ENCODE measurements at places on chromosomes 11 and 22.

GRCh38 chr22:35312198-35313059, 12.7 kb downstream of the TOM1 start:
- no peak for DNase-seq

- no peak for DNase-seq
Measured at GRCh38 chr11:69462106-69462951, 19.1 kb upstream of the LINC01488 start.

- DNase-seq: no peak
Measured at GRCh38 chr11:64252003-64252872, 908 bp downstream of the PLCB3 start.

GRCh38 chr22:25752615-25753214, 10.7 kb downstream of the MYO18B start:
- no peak for DNase-seq

DNA sequence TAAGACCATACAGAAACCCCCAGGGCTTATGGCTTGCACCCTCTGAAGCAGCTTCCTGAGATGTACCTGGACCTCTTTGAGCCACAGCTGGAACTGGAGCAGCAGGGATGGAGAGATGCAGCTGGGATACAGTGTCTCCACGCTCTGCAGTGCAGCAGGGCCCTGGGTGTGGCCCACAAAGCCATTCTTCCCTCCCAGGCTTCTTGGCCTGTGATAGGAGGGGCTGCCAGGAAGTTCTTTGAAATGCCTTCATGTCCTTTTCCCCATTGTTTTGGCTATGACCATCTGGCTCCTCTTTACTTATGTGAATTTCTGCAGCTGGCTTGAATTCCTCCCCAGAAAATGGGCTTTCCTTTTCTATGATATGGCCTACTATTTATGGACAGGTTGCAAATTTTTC, 37.1 kb upstream of the RAB38 start:
- no peak for DNase-seq

- no peak for DNase-seq
Measured at GRCh38 chr11:2995893-2996554, 3.9 kb upstream of the NAP1L4 start.

DNA sequence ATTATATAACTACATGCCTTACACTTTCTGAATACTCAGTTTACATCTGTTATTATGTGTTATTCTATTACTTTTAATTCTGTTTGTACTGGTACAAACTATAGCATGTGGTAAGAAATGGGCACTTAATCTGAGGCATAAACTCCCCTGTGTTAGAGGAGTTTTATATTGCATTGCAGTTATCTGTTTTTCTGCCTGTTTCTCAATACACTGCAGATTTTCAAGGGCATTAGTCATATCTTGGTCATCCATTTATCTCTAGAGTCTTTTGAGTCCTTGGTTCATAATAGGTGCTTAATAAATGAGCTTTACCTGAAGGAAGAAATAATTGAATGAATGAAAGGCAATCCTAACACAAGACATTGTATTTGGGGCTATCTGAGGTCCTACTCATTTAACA, 182.9 kb upstream of the CTSC start:
- no peak for DNase-seq

DNA sequence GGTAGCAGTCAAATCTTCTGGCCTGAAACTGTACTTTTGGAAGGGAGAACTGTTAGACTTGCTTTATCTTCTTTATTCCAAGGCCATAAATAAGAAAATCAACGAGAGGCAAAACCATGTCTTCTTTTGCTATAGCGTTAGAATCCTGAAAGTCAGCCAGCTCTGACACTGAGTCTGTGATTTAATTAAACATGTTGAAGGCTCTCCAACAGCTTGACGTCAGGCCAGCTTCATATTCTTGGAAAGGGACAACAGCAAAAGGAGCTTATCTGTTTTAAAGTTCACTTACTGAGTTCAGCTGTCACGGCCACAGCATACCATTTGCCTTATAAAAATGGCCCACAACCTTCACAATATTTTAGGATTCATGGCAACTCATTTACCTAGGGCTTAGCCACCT, 131.0 kb upstream of the LDLRAD3 start:
- no peak for DNase-seq

DNA sequence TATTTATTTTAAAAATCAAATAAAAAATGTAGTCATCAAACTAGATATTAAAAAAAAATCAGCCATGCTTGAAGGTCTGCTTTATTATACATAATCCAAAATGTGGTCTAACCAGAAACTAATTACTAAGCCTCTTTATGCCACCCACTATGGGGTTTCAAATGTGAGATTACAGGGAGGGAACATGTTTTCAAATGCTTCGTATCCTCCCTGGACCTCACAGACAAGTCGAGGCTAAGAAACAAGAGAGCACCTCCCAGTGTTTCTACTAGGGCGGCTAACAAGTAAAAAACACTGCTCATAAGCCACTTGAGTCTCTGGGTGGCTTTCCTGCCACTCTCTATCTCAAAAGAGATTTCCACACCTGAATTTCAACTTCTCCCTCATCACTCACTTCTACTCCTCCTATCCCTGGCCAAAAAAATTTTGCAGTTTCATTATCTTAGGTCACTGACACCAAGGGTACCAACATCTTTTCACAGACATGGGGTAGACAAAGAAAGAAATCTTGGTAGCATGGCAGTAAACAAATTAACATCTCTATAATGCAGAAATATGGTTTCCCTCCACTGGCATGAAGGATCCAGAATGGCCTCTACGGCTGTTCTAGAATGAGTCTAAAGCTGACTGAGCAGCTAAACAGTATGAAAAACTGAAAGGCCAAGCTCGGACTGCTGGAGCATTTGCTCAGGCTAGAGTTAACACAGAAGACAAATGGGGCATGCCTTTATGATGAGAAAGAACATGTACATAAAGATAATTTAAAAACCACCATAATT, 50.9 kb downstream of the PITPNB start:
- no peak for DNase-seq

GRCh38 chr22:50489363-50490243, 2.9 kb downstream of the MIOX start:
- no peak for DNase-seq

DNA sequence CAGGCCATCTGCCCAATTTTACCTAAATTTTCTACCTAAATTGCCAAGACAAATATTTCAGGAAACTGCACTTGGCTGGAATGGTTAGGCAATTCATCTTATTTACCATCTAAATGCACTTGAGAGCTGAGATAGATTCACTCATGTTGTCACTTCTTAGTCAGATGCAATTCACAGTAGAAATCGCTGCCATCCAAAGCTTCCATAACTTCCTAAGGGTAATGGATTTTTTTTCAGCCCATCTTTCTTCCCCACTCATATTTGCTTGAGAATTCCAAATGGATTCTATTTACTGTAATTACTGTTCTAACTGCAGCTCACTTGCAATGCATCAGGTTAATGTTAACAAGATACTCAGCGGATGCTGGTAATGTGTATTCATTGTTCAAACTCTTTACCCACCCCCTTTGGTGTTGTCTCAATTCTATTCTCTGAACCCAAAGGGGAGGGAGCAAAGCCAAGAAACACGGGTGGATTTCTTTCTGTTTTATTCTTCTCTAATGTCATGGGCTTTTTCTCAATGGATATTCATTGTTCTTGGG, 96.0 kb downstream of the TENM4 start:
- DNase-seq: no peak

DNA sequence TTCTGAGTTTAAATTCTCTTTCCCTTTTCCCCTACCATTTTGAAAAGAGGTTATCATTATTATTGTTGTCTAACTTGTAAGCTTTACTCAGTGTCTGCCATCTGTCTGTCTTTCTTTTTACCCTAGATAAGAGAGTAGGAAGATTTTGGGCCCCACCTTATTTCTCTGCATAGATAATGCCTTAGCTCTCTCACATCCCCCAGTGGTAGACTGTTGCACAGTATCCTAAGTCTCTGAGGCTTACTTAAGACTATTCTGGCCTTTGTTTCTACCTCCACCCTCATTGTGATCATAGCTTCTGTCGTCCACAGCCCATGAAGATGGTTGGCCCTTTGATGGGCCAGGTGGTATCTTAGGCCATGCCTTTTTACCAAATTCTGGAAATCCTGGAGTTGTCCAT, 3.6 kb upstream of the OR51L1 start:
- no peak for DNase-seq

GRCh38 chr22:31973739-31974138, 29.4 kb downstream of the YWHAH start:
- no peak for DNase-seq

DNA sequence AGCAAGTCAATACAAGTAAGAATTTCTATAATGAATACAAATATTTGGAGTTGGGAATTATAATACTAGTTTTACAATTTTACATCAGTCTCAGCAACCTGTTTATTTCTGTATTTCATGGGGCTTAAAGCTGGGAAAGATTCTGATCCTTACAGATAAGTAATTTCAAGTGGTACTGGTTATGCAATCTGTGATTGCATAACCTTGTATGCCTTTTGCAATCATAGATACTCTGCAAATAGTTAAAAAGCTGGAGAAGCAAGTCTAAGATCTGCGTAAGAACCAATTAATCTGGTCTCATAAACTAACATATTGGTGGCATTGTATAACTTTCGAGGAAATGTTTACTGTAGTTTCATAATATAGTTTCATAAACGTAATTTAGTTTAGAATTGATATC, 198.3 kb upstream of the PGR start:
- DNase-seq: no peak

DNA sequence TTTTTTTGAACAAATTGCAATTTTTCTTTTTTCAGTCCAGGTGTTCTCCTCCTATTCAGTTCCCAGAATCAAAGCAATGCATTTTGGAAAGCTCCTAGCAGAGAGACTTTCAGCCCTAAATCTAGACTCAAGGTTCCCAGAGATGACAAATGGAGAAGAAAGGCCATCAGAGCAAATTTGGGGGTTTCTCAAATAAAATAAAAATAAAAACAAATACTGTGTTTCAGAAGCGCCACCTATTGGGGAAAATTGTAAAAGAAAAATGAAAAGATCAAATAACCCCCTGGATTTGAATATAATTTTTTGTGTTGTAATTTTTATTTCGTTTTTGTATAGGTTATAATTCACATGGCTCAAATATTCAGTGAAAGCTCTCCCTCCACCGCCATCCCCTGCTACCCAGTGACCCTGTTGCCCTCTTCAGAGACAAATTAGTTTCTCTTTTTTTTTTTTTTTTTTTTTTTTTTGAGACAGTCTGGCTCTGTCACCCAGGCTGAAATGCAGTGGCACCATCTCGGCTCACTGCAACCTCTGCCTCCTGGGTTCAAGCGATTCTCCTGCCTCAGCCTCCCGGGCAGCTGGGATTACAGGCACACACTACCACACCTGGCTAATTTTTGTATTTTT, 6.2 kb upstream of the UBE4A start:
- no peak for DNase-seq

GRCh38 chr11:126394036-126394435, 38.5 kb downstream of the ST3GAL4 start:
- no peak for DNase-seq

GRCh38 chr22:49161002-49161850, 666.4 kb downstream of the BRD1 start:
- no peak for DNase-seq

DNA sequence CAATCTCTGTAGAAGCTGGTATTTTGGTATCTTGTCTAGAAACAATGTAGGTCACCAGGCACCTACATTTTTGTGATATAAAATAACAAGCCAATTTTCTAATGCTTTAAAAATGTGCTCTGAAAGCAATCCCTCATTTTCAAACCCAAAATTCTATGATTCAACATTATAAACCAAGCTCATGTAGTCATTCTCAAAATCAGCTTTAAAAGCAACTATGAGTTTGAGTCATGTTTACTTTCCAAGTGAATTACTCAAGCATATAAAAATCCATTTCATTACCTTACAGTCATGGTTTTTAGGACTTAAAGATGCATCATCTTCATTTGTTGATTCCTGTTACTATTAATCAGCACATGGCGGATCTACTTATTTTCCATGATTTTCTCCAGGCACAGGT, 216.4 kb downstream of the GRM5 start:
- DNase-seq: no peak

GRCh38 chr11:111272420-111272819, 25.9 kb upstream of the POU2AF3 start:
- no peak for DNase-seq

GRCh38 chr11:68014157-68014946, 4.2 kb downstream of the ALDH3B1 start:
- DNase-seq: peak; percentile 85

DNA sequence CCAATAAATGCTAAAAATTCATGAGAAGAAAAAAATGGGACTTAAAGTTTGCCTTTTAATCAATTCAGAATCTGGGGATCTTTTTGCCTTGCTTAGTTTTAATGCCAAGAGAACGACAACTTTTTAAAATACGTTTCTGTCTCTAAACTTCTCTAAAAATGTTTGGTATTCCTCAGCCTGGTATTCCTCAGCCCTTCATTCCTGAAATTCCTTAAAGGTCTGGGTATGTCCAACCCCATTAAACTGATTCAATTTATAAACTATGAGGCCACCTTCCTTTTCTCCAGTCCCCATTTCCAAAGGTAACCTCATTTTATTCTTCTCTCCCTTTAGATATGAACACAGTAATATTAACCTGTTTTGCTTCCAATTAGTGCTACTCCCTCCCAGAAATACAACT, 16.6 kb downstream of the POLA2 start:
- no peak for DNase-seq

- no peak for DNase-seq
Measured at GRCh38 chr11:75571625-75572024, 9.6 kb downstream of the SERPINH1 start.

GRCh38 chr11:79691445-79691844, 250.6 kb upstream of the TENM4 start:
- DNase-seq: no peak

DNA sequence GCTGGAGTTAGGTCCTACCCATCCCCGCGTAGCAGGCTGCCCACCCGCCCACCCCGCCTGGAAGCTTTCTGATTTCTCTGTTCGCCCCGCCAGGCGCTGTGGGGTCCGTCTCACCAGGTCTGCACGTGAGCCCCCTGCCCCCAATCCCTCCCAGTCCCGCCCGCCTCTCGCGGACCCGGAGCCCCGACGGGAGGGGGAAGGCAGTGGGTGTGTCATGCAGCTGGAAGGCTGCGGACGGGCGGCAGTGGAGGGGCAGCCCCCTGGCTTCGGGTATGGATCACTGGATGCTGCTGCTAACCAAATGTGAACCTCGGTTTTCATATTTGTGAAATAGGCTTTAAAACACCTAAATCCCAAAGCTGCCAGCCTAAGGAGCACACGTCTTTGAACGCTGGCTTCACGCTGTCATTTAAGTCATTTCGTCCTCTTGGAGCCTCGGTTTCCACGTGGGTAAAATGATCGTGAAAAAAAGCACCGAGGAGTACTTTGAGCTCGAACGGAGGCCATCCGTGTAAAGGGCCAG, 568 bp upstream of the BIK start:
- DNase-seq: peak; percentile 72

DNA sequence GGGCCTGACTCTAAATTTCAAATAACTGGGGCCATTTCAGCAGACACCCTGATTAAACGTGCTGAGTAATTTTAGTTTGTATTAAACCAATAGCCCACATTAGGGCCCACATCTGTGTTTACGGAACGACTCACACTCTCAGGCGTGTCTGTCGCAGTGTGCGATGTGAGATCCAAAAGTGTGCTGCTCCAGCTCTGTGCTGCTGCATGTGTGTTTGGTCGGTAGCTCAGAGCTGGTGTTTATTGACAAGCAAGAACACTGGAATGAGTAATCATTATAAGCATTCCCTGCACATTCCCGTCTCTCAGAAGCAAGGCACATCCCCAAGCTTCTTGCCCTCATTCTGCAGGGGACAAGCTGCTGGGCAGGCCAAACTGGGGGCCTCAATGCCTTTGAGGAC, 7.8 kb downstream of the OPCML start:
- DNase-seq: no peak

Measured in T1000 (cell line).